H1 (cell line): ENCODE measurements at places on chromosomes 1 and 21.

DNA sequence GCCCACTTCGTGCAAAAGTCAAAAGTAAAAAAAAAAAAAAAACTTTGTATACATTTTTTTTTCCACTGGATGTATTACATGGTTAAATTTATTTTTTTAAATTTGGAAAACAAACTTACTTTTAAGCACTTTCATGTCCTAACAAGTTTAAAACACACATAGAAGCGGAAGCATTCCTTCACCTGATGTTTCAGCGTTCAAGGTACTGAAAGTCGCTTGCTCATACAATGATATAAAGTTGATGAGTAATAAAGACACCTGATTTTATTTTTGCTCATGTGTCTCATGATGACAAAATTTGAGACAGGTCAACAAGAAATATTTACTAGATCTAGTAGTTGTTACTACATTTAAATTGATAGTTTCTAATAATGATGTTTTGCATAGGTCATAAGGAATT lies 35.5 kb downstream of the ADAMTS1 start:
- no peak overlapping the region for H3K4me3 ChIP-seq
- DNase-seq, result no peak
- no peaks in the 10 kb centered on the region for H3K4me1 ChIP-seq
- no peaks in the 10 kb centered on the region for H3K27me3 ChIP-seq

DNA sequence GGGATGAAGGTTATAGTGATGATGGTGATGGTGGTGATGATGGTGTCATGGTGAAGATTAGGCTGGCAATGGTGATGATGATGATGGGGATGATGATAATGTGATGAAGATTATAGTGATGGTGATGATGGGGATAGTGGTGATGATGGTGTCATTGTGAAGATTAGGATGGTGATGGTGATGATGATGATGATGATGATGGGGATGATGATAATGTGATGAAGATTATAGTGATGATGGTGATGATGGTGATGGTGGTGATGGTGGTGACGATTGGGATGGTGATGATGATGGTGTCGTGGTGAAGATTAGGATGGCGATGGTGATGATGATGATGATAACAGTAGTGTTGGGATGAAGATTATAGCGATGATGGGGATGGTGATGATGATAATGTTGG lies 285.1 kb upstream of the AJAP1 start:
- H3K4me3 ChIP-seq, result no peak overlapping the region
- no peak overlapping the region for H3K27ac ChIP-seq
- H3K27me3 ChIP-seq, result no peaks in the 10 kb centered on the region
- no peaks in the 10 kb centered on the region for H3K36me3 ChIP-seq

GRCh38 chr1:116737855-116738321 lies 16.3 kb upstream of the CD2 start:
- no peaks in the 10 kb centered on the region for H3K4me1 ChIP-seq
- no peak overlapping the region for H3K4me3 ChIP-seq
- H3K27ac ChIP-seq, result no peak overlapping the region
- no peak for DNase-seq
- no peaks in the 10 kb centered on the region for H3K27me3 ChIP-seq
- H3K36me3 ChIP-seq, result no peaks in the 10 kb centered on the region

DNA sequence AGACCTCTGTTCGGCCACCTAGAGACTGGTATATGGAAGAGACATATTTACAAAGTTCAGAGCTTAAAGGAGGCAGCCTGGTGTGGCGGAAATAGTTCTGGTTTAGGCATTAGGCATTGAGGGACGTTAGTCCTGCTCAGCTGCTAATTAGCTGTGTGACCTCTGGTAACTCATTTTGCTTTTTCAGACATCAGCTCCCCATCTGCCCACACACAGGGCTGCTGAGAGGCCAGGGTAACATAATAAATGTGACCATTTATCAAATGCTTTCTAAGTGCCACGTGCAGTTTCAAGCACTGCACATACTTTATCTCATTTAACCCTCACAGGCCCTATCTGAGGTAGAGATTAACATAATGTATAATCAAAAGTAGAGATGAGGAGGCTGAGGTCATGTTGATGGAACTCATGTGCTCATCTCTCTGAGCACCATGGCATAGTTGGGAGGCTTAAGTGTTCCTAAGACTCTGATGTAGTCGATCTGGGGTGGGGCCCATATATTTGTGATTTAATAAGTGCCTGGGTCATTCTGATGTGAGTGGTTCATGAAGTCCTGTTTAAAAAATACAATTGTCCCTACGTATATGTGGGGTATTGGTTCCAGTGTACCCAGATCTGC lies 267.2 kb upstream of the PLXNA2 start:
- DNase-seq, result no peak
- no peak overlapping the region for H3K4me3 ChIP-seq
- no peaks in the 10 kb centered on the region for H3K36me3 ChIP-seq
